Epithelial cell of esophagus (primary cell): ENCODE measurements at places on chromosomes 11 and 22.

DNA sequence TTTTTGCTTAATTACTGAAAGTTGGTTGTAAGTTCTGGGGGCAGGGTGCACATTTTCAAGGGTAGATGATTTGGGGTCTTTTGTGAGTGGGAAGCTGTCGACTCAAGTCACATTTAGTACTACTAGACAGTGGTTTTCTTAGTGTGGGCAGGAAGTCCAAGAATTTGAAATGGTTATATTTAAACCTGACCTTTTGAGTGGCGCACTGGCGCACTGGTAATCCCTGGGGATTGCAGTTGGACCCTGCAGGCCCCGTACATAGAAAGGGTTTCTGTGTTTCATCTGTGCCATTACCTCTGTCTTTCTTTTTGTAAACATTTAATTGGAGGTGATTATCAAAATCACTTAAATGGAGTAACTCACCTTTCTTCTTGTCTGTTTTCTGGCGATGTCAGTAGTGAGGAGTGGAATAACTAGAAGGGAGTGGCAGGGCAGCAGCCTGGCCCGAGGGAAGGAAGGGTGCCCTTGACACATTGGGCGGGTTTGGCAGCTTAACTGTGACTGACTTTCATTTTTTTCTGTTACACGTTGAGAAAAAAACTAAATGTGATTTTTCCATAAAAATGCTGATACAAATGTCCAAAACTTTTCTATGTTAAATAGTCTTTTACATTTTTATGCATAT is 101.8 kb upstream of the GAL start:
- DNase-seq = peak; percentile 58

- no peak for DNase-seq
Measured at GRCh38 chr11:33893711-33894397, 2.0 kb upstream of the LMO2 start.

DNA sequence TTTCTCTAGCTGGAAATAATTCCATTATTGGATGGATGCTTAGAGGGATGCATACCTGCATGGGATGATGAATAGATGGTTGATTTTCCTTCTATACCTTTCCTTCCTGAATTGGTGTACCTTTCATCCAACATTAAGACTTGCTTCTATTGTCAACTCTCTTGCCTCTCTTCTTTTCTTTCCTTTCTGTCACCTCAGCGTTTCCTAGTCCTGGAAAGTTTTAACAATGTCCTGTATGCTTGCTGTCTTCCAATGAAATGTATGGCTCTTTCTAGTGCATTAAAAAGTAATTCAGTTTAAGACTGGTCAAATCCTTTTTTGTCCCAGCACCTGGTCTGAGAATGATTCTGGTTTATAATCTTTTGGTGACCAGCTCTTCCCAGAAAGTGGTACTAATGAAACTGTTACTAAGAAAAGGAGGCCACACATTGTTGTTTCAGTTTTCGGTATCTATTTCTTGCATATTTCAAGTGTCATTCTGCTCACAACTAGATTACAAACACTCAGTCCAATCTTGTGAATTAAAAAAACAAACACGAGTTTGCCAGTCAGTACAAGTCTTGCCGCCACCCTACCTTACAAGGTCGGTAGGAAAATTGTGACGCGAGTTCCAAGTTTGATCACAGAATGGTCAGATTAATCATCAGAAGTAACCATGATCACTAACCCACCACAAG is 8.0 kb downstream of the POU2AF1 start:
- DNase-seq = peak; percentile 59

- DNase-seq = no peak
Measured at GRCh38 chr11:113710989-113711388, 4.9 kb upstream of the TMPRSS5 start.
